ENCODE measurements at places on chromosomes 6 and 20.

- DNase-seq: no peak
Measured at GRCh38 chr6:144416244-144416643, 131.1 kb downstream of the UTRN start.

- no peak for DNase-seq
Measured at GRCh38 chr6:128882991-128883611, at the start of gene LAMA2. LAMA2 (plus strand) TSS chr6:128883138; CDS start chr6:128883246, 108 bp downstream.

- no peak for DNase-seq
Measured at GRCh38 chr6:43115365-43115764, 39.3 kb downstream of the PTK7 start.

- no peak for DNase-seq
Measured at GRCh38 chr20:49894073-49894470, 21.3 kb downstream of the SPATA2 start.

DNA sequence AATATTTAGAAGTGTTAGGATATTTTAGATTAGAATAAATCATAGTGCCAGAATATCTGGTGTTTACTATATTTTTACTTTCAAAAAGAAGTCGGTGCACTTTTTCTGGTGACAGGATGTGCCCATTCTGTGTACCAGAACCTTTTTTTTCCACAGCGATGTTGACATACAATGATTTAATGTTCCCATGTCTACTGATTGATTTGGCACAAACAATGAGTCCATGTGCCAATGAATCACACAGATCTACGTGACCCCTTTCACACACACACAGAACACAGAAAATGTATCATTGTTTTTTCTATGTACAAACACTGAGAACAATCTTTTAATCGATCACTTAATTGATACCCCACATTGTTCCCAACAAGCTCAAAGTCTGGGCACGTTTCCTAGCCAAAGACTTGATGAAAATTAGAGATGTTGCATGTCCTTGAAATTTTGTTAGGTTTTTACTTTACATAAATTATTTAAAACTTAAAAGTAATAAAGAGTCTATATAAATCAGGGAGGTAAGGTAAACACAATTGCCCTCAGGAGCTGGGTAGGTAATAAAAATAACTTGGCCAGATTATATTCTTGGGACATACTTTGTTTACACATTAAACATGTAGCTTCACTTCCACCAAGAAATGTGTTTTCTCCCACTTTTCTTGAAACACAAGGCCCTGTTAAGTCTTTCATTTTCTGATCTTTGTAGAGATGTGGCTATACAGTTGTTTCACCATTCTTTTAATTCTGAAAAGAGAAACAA is 36.4 kb upstream of the SOX4 start:
- DNase-seq: no peak

- DNase-seq: no peak
Measured at GRCh38 chr6:72675396-72675795, 53.5 kb downstream of the KCNQ5 start.

DNA sequence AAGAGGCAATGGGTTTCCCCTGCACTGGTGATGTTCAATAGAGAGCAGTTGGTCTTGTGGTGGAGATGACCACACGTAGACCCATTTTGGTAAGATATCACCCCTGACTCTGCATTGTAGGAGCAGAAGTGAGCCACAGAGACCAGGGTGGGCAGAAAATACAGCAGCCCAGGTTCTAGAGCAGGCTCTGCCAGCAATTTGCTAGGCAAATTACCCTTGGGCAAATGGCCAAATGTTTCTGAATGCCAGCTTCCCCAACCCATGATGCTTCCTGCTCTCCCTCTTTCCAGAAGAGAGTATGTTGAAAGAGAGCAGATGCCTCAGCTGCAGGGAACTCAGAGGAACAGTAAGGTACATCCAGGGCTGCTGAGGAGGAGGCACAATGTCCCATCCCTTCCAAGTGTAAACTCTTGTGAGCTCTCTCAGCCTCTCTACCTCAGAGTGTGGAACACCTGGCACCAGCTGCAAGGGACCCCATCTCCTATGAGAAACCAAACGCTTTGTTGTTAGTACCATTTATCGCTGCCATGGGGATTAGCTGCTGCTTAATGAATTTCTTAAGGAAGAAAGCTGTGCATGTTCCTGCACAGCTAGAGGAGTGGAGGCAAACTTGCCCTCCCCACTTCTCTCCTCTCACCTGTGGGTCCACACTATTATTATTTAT is 317.5 kb upstream of the MOCS1 start:
- DNase-seq: no peak

DNA sequence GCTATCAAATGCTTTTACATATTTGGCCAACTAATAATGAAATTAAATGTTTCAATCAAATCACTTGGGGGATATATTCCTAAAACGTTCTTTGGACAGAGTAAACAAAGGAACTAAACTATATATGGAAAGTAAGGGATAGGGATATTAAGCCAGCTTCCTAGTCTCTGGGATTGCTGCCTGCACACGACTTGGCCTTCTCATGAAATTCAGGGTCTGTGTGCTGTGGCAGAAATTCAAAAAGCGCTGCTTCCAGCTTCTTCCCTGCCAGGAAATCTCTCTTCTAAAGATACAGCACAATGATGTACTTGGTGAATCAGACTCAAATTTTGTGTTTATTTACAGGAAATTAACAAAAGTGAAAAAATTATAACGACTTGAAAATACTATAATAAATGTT is 206.3 kb upstream of the RAB32 start:
- no peak for DNase-seq

DNA sequence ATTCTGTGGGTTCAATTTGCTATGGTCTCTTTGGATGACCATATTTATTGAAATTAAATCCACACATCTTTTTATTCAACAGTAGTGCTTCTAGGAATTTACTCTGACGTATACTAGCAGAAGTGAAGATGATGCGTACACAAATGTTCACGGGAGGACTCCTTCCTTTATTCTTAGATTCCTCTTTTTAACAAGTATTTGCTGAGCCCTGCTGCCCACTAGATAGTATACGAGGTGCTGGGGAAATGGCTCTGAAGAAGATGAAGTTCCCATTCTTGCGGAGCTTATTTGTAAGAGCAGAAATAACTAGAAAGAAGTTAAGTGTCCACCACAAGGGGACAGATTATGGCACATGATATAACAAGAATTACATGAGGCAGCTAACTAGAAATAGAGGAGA is 145.2 kb downstream of the DOK5 start:
- no peak for DNase-seq

- DNase-seq: no peak
Measured at GRCh38 chr6:158557927-158558326, 2.0 kb upstream of the TMEM181 start.

GRCh38 chr6:166277018-166277417 is 31.2 kb downstream of the PRR18 start:
- no peak for DNase-seq

DNA sequence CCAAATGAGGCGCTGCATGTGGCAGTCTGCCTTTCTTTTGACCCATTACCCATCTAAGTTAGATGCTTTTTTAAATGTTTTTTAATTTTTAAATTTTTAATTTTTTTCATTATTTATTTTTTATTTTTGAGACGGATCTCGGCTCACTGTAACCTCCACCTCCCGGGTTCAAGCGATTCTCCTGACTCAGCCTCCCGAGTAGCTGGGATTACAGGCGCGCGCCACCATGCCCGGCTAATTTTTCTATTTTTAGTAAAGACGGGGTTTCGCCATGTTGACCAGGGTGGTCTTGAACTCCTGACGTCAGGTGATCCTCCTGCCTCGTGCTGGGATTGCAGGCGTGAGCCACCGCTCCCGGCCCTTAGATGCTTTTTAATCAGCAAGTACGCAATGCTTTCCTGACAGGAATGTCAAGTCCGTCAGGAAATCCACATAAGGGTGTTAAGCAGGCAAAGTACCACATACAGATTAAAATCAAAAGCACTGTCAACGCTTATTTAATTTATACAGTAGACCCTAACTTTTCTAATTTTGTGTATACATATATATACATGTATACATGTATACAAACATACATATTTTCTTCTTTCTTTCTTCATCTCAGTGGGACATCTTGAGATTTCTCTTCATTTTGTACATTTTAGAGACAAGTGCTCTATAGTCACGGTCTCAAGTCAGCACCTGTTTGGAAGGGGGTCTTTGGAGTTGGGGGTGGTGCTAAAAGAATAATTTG is 995 bp upstream of the GSTA4 start:
- no peak for DNase-seq

DNA sequence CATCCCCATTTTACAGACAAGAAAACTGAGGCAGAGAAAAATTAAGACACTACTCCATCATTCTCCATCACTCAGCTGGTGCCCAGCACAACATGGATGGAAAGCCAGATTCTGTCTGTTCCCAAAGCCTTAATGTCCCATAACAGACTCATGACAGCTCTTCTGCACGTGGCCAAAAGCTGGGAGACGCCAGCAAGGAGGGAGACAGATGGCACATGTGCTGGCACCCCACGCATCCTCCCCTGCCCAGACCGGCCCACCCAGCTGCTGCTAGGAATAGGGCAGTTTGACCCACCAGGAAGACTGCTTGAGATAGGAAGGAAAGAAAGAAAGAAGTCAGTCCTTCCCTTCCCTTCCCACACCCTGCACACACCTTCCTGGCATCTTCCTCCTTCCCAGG is 96.3 kb downstream of the PREX1 start:
- no peak for DNase-seq

- DNase-seq: no peak
Measured at GRCh38 chr6:154974485-154975149, 20.5 kb upstream of the TIAM2 start.
